ENCODE measurements at places on chromosomes 2 and 18.
A peak's percentile ranks its signal among the peaks of the same experiment; 100 is the strongest.

GRCh38 chr2:181095486-181095885 is 115.1 kb downstream of the UBE2E3 start:
- no peak for DNase-seq

GRCh38 chr18:987325-988186 is 82.9 kb downstream of the ADCYAP1 start:
- DNase-seq: no peak

DNA sequence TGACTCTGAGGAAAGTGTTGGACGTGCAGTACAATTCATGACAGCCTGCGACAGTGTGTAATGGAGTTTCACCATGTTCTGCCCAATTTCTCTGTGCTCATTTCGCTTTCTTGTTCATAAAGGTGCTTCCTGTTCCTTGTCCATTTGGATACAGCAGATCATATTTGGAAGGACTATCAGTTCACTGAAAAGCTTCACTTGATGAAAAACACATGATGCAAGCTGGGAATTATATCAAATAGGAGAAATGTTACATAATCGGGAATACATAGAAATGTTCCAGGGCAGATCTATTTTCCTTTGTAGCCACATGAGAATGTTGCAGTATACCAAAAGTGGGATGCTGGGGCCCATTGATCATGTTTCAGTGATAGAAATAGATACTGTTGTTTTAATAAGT is 266.3 kb upstream of the SLC14A2 start:
- no peak for DNase-seq

DNA sequence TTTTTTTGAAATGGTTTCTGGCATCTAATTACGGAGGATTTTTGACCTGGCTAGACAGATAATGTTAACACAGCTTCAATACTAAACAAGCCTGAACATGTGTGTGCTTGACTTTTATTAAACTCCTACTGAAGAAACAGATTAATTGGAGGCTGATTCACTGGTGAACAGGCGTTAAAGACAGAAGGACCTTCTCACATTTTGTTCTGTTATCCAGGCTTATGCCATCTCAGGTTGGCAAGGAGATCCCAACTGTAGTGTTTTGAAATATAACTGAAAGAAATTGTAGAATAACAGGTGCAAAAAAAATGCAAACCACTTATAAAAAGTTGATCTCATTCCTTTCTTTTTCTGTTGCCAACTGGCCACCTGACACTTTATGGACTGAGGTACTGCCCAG is 269.6 kb downstream of the ARHGAP15 start:
- DNase-seq: no peak

GRCh38 chr2:128310761-128311160 is 7.9 kb downstream of the HS6ST1 start:
- DNase-seq: peak; percentile 0

DNA sequence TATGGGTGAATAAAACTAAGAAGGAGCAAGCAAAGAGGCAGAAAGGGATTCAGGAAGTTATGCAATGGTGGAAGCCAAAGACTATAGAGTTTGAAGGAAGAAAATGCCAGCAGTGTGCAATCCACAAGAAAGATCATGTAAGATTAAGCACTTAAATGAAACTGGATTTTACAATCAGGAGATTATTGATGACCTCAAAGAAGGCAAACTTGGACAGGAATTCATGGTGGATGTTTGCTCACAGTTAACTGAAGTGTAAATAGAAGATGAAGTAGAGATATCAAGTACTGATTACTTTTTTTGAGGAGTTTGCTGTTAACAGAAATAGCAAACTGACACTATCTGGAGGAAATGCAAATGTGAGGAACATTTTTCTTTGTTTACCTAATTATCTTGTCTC is 308.9 kb downstream of the RND3 start:
- no peak for DNase-seq

GRCh38 chr2:109459485-109459884 is 154.3 kb downstream of the SEPTIN10 start:
- DNase-seq: no peak

DNA sequence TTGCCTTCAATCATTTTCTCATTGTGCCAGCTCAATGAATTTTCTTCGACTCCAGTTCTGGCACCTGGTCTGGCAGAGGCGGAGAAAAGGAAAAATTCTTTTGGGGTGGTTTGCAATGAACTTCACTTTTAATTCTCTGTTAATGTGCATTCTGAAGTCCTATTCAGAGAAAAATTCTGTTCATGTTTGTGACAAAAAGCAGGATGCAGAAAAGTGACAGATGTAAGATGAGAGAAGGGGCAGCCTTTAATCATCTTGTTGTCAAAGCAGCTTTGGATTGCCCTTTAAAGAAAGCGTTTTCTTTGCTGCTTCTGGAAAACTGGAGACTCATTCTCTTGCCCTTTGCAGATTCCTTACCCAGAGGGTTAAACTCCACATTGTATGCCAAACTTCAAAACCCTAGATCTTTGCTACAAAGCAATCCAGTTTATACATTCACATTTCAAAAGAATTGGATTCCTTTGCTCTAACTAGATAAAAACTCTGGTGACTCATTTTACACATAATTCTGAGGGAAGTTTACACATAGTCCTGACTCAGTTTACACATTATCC is 94.6 kb upstream of the CAVIN2 start:
- no peak for DNase-seq

- DNase-seq: no peak
Observed at GRCh38 chr2:154247503-154247902, 375.8 kb downstream of the GALNT13 start.

- no peak for DNase-seq
Observed at GRCh38 chr2:177193240-177193639, 19.4 kb upstream of the HNRNPA3 start.

DNA sequence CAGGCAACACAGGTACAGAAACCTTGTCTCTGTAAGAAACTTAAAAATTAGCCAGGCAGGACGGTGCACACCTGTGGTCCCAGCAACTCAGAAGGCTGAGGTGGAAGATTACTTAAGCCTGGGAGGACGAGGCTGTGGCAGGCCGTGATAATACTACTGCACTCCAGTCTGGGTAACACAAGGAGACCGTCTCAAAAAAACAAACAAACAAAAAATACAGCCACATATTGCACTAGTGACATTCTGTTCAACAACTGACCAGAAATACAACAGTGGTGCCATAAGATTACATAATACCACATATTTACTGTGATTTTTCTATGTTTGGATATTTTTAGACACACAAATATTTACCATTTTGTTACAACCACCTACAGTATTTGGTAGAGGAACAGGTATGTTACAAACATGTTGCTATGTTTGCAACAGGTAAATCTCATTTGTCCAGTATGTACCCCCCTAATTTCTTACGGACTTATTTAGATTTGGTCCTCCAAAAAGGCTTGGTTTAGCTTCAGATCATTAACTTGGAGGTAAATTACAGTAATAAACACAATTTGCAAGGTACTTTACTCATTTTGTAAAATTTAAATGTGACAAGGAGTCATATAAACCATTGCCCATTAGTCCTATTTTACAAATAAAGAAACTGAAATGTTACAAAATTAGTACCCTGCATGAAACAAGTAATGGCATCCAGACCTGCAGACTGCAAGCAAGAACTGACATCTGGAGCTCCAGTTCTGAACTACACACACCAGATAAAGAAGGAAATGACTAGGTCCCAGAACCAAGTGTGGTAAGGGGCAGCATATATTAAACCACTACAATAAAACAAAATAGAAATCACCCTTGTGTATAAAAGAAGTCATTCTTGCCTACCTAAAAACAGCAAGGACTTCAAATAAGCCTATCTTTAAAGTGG is 36.8 kb downstream of the TRIP12 start:
- no peak for DNase-seq

DNA sequence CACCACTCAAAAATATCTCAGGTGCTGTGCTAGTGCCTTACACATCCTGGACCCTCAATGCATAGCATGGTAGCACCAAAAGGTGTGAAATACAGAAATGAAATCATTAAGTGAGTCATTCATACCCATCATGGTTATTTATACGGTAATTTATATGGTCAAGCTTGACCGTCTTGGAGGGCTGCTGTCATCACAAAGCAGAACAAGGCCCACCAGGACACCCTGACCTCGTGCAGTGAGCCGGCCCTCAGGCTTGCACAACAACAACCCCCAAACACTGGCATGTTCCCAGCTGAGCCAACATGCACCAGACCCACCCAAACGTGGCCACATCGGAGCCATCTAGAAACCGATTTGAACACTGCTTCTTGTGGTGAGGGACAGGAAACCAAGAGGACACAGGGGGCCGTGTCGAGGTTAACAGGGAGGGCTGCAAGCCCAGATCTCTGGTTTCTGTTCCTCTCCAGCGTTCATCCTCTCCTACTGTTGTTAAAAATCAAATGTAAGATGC is 378.5 kb upstream of the ID2 start:
- DNase-seq: peak; percentile 80

DNA sequence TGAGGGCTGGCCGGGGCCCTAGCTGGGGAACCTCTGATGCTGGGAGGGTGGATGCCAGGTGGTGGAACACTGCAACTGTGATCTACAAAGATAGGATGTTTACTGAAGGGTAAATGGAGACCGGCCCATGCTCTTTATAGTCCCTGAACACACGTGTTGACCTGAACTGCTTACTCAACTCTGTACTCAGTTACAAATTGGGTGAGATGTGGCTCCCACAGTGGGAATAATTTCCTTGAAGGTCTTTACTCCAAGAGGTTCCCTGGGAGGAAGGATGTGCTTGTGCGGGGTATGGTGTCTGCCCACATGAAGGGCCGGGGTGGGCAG is 254.1 kb downstream of the PRKCE start:
- DNase-seq: no peak

DNA sequence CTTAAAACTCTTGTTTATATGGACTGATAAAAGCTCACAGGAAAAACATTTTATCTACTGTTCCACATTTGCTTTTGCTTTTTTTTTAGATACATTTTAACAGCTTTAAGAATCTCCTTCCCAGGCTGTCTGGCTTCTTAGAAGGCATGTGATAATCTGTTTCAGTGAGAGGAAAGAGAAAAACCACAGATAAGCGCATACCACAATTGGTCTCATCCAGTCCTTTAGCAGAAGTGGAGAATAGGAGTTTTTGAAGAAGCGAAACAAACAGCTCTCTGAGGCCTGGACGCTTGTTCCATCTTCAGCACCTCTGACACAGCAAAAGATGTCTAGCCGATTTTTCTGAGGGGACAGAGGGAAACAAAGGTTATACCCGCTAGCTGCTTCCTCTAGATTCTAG is 37.6 kb downstream of the RMC1 start:
- DNase-seq: no peak

- DNase-seq: no peak
Observed at GRCh38 chr2:16203691-16204090, 263.3 kb downstream of the MYCN start.

DNA sequence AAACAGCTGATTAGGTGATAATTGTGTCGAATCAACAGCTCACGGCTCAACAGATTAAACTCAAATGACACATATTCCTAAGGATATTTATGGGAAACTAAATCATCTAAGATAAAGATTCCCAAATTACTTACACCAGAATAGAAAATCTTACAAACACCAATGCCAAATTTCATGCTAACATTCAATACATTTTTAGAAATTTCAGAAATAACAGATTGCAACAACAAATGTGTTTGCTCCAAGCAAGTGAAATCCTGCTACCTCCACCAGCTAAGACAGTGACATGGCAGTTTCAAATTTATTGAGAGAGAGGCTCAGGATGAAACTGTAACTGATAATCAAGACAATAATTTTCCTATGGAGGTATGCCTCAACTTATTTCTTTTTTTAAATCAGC is 65.0 kb upstream of the EPB41L3 start:
- no peak for DNase-seq

GRCh38 chr2:107525406-107525805 is 301.3 kb upstream of the RGPD4 start:
- DNase-seq: no peak

- DNase-seq: no peak
Observed at GRCh38 chr18:45024357-45025088, 343.8 kb downstream of the SETBP1 start.

GRCh38 chr2:120466704-120467054 is 120.7 kb downstream of the INHBB start:
- no peak for DNase-seq

- no peak for DNase-seq
Observed at GRCh38 chr2:195022508-195022830, 634.6 kb upstream of the SLC39A10 start.

GRCh38 chr2:128304715-128305554 is 13.7 kb downstream of the HS6ST1 start:
- DNase-seq: no peak

- no peak for DNase-seq
Observed at GRCh38 chr18:77894060-77894459, 644.4 kb downstream of the GALR1 start.

GRCh38 chr2:226796840-226797288 is 2.8 kb downstream of the IRS1 start:
- no peak for DNase-seq

GRCh38 chr2:207498427-207498826 is 31.3 kb upstream of the CREB1 start:
- DNase-seq: no peak

GRCh38 chr2:204026294-204026693 is 89.7 kb downstream of the ICOS start:
- no peak for DNase-seq

GRCh38 chr18:7661207-7661606 is 94.1 kb downstream of the PTPRM start:
- no peak for DNase-seq

DNA sequence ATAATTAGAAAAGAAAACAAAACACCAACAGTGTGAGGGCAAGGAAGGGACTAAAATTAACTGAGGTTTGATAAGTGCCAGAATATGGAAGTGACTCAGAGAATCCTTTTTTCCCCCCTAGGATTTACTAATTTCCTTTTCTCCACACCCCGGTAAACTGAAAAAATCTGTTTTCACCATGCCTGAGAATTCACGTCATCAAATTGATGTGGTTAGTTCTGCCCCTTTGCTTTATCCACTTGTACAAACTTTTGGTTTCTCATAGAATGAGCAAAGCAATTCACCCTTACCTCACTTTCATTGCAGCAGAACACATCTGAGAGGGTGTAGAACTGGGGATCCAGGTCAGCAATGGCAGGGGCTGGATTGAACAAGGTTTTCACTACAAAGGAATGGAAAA is 57.8 kb downstream of the RBKS start:
- no peak for DNase-seq

DNA sequence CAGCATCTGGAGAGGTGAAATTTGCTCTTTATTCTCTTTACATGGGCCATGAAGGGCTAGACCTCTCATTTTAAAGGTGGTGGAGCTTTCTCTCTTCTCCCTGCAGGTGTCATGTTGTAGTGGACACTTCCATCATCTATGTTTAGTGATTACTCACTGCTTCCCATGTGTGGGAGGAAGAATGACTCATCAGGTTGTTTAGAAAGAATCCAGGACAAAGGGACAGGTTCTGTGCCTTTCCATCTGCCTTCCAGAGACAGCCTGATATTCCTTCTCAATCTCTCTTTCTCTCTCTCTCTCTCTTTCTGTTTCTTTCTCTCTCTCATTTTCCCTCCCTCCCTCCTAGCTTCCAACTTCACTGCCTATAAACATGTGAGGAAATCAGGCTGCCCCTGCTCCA is 38.7 kb downstream of the SCG2 start:
- no peak for DNase-seq

- no peak for DNase-seq
Observed at GRCh38 chr2:205568620-205569019, 113.7 kb upstream of the NRP2 start.

Measured in stimulated activated CD4-positive, alpha-beta T cell treated with anti-CD3 and anti-CD28 coated beads, Interleukin-15, amount 100 ng/mL, for 24 hours (primary cell).